ENCODE measurements at places on chromosomes 5 and 9.

DNA sequence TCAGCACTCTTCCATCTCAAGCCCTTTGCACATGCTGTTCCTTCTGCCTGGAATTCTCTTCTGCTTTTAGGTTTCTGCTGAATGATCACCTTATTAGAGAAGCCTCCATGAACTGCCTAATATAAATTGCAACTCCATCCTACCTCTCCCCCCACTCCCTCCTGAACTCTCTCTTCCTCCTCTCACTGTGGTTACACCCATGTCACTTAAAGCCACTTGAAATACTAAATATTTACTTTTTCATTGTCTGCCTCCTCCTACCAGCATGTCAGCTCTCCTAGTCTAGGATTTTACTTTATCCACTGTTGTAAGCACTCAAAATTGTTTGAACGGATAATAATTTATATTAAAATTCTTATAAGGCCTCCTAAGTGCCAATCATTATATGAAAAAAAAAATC lies 43.8 kb downstream of the ACTL7B start:
- DNase-seq: peak; percentile 57

- no peak for DNase-seq
Measured at GRCh38 chr5:146068977-146069779, 36.2 kb downstream of the PLAC8L1 start.

GRCh38 chr5:82738681-82739269 lies 338.4 kb downstream of the TMEM167A start:
- no peak for DNase-seq

DNA sequence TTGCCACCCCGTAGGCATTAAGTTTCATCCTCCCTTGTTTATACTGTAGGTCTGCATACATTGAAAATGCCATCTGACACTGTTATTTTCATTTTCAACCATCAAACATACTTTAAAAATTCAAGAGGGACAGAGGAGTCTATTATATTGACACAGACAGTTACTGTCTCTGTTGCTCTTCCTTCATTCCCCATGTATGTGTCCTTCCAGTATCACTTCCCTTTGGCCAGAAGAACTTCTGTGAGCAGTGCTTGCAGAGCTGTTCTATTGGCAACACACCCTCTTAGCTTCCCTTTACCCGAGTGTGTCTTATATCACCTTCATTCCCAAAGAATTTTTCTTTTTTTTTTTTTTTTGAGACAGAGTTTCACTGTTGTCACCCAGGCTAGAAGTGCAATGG lies 42.8 kb downstream of the RASGEF1C start:
- DNase-seq: no peak

- peak; percentile 17 for DNase-seq
Measured at GRCh38 chr9:75487856-75488718, 399.8 kb downstream of the OSTF1 start.

DNA sequence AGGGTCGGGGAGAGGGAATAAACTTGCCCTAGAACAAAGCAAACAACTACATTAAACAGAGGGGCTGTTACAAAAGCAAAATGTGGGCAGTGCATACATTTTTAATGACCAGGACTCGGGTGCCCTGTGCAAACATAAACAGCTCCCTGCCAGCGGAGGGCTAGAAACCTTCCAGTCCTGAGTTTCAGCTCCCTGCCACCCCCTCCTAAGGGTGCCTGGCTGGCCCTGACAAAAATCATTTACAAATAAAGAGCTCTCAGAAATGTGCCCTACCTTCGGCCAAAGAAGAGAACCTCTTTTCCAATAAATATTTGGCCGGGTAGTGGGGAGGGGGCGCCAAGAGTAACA lies 29.5 kb downstream of the FOXD1 start:
- DNase-seq: no peak

GRCh38 chr9:108813951-108814601 lies 41.7 kb downstream of the ACTL7B start:
- peak; percentile 45 for DNase-seq

DNA sequence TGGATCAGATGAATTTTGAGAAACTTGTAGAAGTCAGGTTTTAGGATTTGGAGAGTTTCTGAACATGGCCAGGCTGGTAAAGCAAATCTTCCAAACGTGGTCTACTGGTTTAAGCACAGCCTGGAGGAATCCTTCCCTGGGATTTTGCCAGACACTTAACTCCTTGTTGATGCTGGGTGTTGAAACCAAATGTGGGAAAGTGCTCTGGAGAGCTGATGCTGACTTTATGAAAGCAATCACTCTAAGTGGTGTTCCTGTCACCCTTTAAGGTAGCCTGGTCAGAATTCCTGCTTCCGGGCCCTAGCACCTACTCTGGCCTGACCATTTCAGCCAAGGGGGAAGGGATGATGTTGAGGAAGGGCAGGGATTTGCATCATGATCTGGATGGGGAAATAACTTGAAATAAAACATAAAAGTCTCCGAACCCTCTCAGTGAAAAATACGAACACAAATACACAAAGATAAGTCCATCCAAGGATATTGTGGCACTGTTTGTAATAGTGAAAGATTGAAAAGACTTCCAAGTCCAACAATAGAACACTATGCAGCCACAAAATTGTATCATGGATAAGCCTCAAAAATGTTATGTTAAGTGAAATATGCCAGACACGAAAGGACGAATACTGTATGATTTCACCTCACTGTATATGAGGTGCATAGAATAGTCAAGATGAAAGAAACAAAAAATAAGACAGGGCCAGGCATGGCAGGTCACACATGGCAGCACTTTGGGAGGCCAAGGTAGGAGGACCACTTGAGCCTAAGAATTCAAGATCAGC lies 57.7 kb downstream of the PDE6A start:
- no peak for DNase-seq

GRCh38 chr9:117783828-117784227 lies 79.6 kb downstream of the TLR4 start:
- no peak for DNase-seq

DNA sequence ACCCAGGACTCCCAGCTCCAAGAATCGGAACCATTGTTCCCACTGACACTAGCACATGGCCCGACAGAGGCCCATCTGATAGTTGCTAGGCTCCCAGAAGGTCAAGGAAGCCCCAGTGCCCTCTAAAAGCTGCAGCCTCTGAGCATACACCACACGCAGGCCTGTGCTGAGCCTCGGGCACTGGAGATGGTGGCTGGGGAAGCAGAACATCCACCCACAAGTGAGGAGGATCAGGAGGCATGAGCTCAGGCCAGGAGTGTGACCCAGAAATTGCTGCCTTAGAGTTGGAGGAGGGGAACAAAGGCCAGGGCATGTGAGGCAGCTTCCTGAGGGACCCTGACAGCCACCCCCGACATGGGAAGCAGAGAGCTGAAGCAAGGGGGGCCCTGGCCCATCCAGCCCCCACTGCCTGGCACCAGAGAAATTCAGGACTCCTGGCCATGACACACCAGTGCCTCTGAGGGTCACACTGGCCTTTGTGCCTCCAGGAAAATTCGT lies 21.4 kb downstream of the IPPK start:
- no peak for DNase-seq

GRCh38 chr5:33788922-33789566 lies 102.7 kb downstream of the ADAMTS12 start:
- no peak for DNase-seq

All from NCI-H1105 treated with DMSO at 0.1 percent for 48 hours (cell line).